Activated CD4-positive, CD25-positive, alpha-beta regulatory T cell (primary cell): ENCODE measurements at places on chromosomes 7 and 10.

- DNase-seq = no peak
Observed at GRCh38 chr7:36531951-36532350, 142.3 kb downstream of the ANLN start.

DNA sequence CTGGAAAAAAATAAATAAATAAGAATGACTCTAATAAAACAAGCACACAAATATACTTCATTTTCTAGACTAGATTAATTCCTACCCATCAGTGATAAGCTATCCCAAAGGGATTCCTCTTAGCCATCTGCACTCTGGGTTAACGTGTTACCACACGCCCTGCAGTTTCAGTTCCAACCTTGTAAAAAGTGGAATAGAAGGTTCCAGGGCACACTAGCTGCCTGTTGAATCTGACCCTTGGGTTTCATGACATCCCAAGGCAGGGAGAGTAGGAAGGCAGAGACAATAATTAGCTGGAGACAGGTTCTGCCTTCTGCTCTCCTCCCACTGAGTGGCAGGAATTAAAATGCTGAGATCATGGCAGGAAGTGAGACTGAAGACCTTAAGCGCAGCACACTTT is 33.5 kb downstream of the SLC37A3 start:
- DNase-seq = no peak

GRCh38 chr7:133703547-133703946 is 423.6 kb upstream of the LRGUK start:
- DNase-seq = no peak

DNA sequence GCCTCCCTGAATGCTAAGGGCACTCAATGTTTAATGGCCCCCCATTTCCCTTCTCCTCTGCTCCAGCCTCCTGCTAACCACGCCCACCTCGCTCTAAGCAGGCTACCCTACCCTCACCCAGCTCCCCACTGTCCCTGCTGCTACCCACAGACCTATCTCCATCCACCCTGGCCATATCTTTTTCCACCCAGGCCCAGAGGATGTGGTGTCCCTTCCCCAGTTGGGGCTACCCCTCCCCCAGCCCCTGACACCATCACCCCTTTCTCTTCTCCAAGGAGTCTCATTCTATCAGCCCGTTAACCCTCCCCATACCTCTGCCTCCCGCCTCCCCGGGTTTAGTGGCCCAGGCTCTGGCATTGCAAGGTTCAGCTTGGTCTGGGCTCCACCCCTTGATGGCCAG is 28.9 kb upstream of the PPIF start:
- no peak for DNase-seq

DNA sequence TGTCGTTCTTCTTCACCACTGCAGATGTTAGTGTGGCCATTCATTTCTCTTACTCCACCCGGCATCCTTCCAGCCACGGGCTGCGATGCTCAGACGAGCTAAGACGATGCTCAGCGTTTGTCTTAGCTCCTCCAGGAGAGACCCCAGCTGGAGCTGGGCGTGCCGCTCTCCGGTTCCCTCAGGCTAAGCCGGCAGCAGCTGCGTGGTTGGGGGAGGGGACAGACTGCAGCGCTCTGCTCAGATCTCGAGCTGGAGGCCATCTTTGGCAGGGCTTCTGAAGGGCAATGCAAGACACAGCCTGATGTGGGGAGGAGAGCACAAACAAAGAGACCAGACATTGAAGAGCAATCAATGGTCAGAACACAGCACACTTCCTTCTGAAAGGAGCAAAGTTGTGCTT is 4.8 kb downstream of the INA start:
- DNase-seq = no peak
